IMR-90 (cell line): ENCODE measurements at places on chromosomes 6 and 20. TPM values are rescaled to one million over a fixed set of nuclear protein-coding genes. Genes with fewer than 3 reads are reported as not detected.
A peak's percentile ranks its signal among the peaks of the same experiment; 100 is the strongest.

VIP gene
- total RNA-seq: not detected in 2 replicates

DNA sequence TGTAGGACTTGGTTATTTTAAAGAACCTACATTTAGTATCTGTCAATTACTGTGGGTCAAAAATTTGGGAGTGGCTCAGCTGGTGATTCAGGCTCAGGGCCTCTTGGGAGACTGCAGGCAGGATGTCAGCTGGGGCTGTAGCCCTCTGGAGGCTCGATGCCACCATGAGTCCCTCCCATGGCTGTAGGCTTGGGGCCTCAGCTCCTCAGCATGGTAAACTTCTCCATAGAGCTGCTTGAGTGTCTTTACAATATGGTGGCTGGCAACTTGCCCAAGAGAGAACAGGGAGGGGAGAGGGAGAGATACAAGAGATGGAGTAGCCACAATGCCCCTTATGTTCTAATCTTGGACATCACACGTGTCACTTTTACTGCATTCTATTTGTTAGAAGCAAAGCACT, 470.4 kb downstream of the CDH26 start:
- H3K4me1 ChIP-seq: no peaks in the 10 kb centered on the region
- DNase-seq: no peak
- H3K27me3 ChIP-seq: no peaks in the 10 kb centered on the region
- no peak overlapping the region for H3K27ac ChIP-seq
- no peaks in the 10 kb centered on the region for H3K36me3 ChIP-seq

DNA sequence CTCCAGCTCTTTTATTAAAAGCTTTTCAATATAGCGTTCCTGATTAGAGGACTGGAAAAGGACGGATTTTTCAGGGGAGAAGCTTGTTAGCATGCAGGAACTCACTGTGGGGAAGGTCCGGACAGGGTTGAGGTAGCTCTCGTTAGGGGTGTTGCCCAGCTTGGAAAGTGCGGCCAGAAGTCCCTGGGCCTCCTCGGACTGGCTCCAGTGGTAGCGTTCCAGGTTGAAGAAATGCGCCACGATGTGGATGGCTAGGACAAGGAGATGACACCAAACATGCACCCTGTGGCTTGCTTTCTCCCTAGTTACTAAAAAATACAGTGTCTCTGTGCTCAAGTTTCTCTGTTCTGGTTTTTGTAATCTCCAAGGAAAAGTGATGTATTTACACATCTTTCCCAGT, 12.5 kb downstream of the NOX3 start:
- H3K27ac ChIP-seq: no peak overlapping the region
- no peak for DNase-seq
- H3K27me3 ChIP-seq: no peaks in the 10 kb centered on the region
- no peaks in the 10 kb centered on the region for H3K4me1 ChIP-seq
- no peak overlapping the region for H3K4me3 ChIP-seq
- no peaks in the 10 kb centered on the region for H3K36me3 ChIP-seq

- H3K27ac ChIP-seq: no peak overlapping the region
- peaks cover 2% of the 10 kb centered on the region for H3K4me1 ChIP-seq
- H3K36me3 ChIP-seq: no peaks in the 10 kb centered on the region; the same call in 1 of the 2 replicates
- H3K4me3 ChIP-seq: no peak overlapping the region
- no peak for DNase-seq
Measured at GRCh38 chr20:44888226-44889103, 3.0 kb downstream of the YWHAB start.

GRCh38 chr20:44963325-44964215, 2.7 kb upstream of the STK4 start:
- no peaks in the 10 kb centered on the region for H3K27me3 ChIP-seq
- no peak overlapping the region for H3K4me3 ChIP-seq
- DNase-seq: no peak
- H3K36me3 ChIP-seq: no peaks in the 10 kb centered on the region

DNA sequence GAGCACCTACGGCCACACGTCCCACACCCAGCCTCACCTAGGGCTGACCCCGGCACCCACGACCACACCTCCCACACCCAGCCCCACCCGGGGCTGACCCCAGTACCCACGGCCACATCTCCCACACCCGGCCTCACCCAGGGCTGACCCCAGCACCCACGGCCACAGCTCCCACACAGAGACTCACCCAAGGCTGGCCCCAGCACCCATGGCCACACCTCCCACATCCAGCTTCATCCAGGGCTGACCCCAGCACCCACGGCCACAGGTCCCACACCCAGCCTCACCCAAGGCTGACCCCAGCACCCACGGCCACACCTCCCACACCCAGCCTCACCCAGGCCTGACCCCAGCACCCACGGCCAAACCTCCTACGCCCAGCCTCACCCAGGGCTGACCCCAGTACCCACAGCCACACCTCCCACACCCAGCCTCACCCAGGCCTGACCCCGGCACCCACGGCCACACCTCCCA, 36.7 kb downstream of the NINL start:
- H3K27ac ChIP-seq: no peak overlapping the region
- no peaks in the 10 kb centered on the region for H3K27me3 ChIP-seq
- no peaks in the 10 kb centered on the region for H3K36me3 ChIP-seq
- DNase-seq: no peak
- H3K4me3 ChIP-seq: no peak overlapping the region

- peaks cover 4% of the 10 kb centered on the region for H3K4me1 ChIP-seq
- peak overlapping the region; percentile 85 for H3K4me3 ChIP-seq
- H3K36me3 ChIP-seq: peaks cover 25% of the 10 kb centered on the region
- peak overlapping the region; percentile 70 for H3K27ac ChIP-seq
- no peaks in the 10 kb centered on the region for H3K27me3 ChIP-seq
- no peak for DNase-seq
Measured at GRCh38 chr6:21597801-21598673, 4.5 kb downstream of the SOX4 start.

ULBP3 gene
- 35.1 and 43.0 TPM in 2 replicates for total RNA-seq

GPR6 gene
- not detected in 2 replicates for total RNA-seq

KHDC1L gene
- 0.18 TPM in 1 of 2 replicates, not detected in the other for total RNA-seq

ZBTB46 gene
- 14.9 and 15.3 TPM in 2 replicates for total RNA-seq

C6orf58 gene
- total RNA-seq: not detected in 2 replicates

GRCh38 chr6:24797596-24798216, 1.0 kb downstream of the ARMH2 start:
- H3K27ac ChIP-seq: no peak overlapping the region
- no peak overlapping the region for H3K4me3 ChIP-seq
- no peaks in the 10 kb centered on the region for H3K27me3 ChIP-seq
- peaks cover 5% of the 10 kb centered on the region for H3K4me1 ChIP-seq

ARMH2 gene
- total RNA-seq: not detected in 2 replicates

DNA sequence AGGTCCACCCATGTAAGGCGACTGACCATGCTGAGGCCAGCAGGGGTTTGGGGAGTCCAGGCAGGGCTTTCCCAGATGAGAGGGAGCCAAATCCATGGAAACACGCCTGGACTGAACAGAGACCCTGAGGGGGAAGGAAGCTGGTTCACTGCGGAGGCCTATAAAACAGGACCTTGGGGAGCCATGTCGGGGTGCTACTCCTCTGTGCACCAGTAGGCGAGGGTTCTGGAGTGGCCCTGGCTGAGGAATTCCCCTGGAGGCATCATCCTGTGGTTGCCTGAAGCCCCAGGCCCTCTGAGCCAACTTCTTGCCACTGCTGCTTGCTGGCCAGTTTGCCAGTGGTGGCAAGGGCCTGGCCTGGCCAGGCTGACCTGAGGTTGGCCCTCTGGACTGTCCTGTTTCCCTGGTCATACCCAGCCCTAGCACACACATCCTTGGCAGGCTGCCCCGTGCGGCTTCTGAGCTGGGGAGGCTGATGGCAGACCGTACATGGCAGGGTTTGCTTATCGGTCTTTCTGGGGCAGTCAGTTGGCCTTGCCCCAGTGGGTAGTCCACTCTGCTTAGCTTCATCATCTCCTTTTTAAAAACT, 2.2 kb upstream of the LRRN4 start:
- peaks cover 3% of the 10 kb centered on the region for H3K4me1 ChIP-seq
- no peak overlapping the region for H3K4me3 ChIP-seq
- DNase-seq: no peak
- H3K27ac ChIP-seq: no peak overlapping the region
- H3K36me3 ChIP-seq: no peaks in the 10 kb centered on the region

VAPB gene
- 9.1 and 12.8 TPM in 2 replicates for total RNA-seq

MUCL3 gene
- total RNA-seq: not detected in 2 replicates

GRCh38 chr6:33929575-33930288, 125.9 kb upstream of the MLN start:
- DNase-seq: no peak
- no peak overlapping the region for H3K27ac ChIP-seq
- H3K36me3 ChIP-seq: no peaks in the 10 kb centered on the region
- H3K4me3 ChIP-seq: no peak overlapping the region

DNA sequence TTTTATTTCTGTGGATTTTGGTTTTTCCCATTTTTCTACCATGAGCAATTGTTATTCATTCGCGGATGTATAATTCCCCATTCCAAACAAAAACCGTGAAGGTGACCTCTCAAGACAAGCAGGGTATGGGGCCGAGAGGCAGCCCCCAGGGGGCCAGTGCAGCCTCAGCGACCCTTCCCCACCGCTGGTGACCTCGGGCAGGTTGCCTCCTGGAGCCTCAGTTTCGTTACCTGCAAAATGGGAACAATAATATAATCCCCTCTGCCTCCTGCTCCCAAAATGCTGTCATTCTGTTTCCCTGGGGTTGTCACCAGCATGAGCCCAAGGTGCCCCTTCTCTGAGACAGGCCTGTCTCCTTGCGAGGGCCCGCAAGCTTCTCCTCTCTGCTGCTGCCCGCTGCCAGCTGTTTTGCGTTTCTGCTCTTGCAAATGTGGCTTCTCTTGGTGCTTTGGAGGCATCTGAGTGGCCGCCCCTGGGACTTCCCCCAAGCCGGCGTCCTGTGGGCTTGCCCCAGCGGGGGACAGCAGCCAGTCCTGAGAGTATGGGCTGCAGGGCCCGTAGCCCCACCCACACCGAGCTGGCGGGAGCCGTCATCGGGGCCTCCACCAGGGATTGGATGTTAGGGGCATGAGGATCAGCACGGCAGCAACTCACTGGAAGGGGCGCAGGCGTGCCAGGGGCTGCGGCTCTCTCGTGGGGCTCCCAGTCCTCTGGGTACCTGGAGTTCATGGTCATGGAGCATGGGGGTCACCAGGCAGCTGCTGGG, 161.9 kb downstream of the TAF4 start:
- H3K4me3 ChIP-seq: no peak overlapping the region
- H3K36me3 ChIP-seq: no peaks in the 10 kb centered on the region
- no peak overlapping the region for H3K27ac ChIP-seq

DNA sequence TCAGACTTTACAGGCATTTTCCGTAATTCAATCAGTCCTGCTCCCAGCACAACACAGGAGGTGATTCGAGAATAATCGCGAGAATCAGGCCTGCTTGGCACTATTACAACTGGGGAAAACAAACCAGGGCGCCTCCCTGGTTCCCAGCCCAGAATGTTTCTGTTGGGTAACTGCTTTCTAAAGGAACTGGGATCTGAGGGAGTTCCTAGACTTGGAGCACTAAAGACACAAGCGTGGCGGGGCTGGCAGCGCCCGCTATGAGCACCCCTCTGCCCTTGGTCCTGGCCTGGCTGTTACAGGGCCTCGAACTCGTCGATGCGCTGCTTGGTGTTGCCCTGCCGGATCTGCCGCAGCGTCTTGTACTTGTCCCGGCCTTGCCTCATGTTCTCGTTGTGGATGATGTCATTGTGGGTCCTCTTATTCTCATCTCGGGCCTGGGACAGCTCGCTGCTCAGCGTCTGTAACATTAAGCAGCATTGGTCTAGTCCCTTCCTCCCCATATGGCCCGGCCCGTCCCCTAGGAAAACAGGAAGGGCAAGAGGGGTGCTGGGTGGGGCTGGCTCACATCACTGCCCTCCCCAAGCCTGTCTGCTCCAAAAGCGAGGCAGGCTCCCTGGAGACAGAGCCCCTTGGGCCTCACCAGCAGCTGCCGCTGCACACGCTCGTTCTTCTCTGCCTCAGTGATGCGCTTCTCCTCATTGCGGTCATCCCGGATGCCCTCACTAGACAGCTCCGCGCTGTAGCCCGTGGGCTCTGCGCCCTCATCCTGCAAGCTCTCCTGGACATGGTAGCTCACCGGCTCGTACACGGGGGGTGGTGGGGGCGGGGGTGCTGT, 52.3 kb downstream of the EZR start:
- no peaks in the 10 kb centered on the region for H3K4me1 ChIP-seq
- no peak for DNase-seq
- peaks cover 62% of the 10 kb centered on the region for H3K36me3 ChIP-seq

AVP gene
- not detected in 2 replicates for total RNA-seq

FOXA2 gene
- total RNA-seq: not detected in 2 replicates

DNA sequence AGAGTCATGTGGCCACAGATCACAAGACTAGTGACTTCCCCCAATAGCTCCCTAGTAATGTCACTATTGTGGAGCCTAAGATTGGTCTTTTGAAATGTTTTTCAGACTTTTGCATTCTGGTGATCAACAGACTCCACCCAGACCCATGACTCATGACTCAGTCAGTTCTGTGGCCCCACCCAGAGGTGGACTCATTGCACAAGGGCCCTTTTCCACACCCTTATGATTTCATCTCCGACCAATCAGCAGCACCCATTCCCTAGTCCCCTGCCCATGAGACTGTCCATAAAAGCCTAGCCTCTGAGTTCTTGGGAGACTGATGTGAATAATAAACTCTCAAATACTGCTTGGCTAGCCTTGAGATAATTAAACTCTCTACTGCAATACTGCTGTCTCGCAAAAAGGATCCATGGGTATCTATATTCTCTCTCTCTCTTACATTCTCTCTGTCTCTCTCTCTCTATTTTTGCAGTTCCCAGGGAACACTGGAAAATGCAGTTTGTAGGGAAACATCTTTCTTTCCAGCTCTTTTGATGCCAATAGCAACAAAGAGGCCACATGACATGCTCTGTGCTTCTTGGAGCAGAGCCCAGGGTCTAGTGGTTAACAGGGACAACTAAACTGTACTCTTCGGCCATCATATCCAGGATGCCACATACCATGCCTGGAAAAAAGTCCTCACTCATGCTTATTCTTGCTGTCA, 71.3 kb upstream of the IYD start:
- no peak for DNase-seq
- H3K27ac ChIP-seq: no peak overlapping the region
- H3K4me3 ChIP-seq: no peak overlapping the region
- 0 out of 2 replicates have a peak, but pooled peaks cover 2% of the 10 kb centered on the region for H3K27me3 ChIP-seq

TP53TG5 gene
- not detected in 2 replicates for total RNA-seq

GRCh38 chr6:12354499-12354898, 64.3 kb downstream of the EDN1 start:
- no peaks in the 10 kb centered on the region for H3K36me3 ChIP-seq
- H3K27ac ChIP-seq: no peak overlapping the region
- peak; percentile 47 for DNase-seq
- H3K4me3 ChIP-seq: no peak overlapping the region
- no peaks in the 10 kb centered on the region for H3K4me1 ChIP-seq

- H3K27ac ChIP-seq: peak overlapping the region; percentile 88
- H3K4me1 ChIP-seq: peaks cover 26% of the 10 kb centered on the region
- H3K4me3 ChIP-seq: no peak overlapping the region
- H3K27me3 ChIP-seq: no peaks in the 10 kb centered on the region
- no peaks in the 10 kb centered on the region; the same call in 1 of the 2 replicates for H3K36me3 ChIP-seq
Measured at GRCh38 chr6:143743301-143744166, 65.8 kb downstream of the PHACTR2 start.

PPP1R3G gene
- total RNA-seq: under 0.01 and 0.18 TPM in 2 replicates
